ENCODE measurements at places on chromosomes 6 and 20. TPM values are rescaled to one million over a fixed set of nuclear protein-coding genes. Genes with fewer than 3 reads are reported as not detected.
A peak's percentile ranks its signal among the peaks of the same experiment; 100 is the strongest.

The MOCS1 gene
- 12.4 TPM for polyA plus RNA-seq

The RBBP8NL gene
- 2.9 TPM for polyA plus RNA-seq

The PSMB8 gene
- polyA plus RNA-seq, result 21.2 TPM

The VSX1 gene
- polyA plus RNA-seq, result not detected

The MUC22 gene
- polyA plus RNA-seq, result not detected

The TREM2 gene
- polyA plus RNA-seq, result 0.83 TPM

The MCM9 gene
- 19.3 TPM for polyA plus RNA-seq

DNA sequence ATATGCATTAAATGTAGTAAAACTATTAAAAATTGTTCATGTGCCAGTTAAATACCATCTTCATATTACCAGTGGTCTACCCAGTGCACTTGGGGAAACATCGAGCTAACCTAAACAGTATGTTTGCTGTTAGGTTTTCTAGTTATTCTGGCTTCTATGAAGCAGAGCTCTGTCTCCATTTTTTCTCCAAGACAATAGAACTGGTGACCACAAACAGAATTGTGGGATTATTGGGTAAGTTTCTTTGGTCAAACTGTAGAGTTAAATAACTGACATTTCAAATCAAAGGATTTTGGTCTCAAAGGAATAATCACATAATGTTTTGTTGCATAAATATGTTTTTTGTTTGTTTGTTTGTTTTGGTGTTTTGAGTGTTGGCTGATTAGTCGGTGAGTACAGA, 40.5 kb upstream of the EDN3 start:
- no peak for DNase-seq

DNA sequence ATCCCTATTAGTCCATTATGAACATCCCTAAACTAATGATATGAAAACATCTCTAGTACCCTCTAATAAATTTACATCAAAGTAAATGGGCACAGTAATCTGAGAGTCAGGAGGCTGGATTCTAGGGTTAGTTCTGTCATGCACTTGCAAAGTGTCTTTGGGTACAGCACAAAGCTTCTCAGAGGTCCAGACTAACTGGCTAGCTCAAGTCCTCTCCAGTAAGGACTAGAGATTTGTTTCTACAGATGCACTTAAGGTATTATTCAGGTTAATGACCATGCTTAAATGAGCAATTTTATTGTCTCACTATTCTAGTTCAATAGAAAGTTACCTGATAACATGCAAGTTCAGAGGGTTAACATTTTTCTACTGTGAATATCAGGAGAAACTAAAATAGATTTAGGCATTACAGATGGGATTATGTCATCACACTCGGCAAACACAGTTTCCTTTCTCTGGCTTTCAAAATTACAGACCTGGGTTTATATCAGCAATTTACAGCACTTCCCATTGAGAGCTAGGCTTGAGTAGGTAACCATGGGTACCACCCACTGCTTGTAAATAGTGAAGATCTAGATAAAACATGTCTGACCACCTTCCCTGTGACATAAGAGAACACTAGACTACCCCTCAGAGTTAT, 402.9 kb upstream of the RUNX2 start:
- no peak for DNase-seq

- DNase-seq, result no peak
Observed at GRCh38 chr6:21404577-21404976, 189.0 kb upstream of the SOX4 start.

GRCh38 chr6:155853011-155853410, 397.4 kb upstream of the NOX3 start:
- DNase-seq, result no peak

GRCh38 chr20:23656372-23656771, 18.6 kb upstream of the CST3 start:
- no peak for DNase-seq

DNA sequence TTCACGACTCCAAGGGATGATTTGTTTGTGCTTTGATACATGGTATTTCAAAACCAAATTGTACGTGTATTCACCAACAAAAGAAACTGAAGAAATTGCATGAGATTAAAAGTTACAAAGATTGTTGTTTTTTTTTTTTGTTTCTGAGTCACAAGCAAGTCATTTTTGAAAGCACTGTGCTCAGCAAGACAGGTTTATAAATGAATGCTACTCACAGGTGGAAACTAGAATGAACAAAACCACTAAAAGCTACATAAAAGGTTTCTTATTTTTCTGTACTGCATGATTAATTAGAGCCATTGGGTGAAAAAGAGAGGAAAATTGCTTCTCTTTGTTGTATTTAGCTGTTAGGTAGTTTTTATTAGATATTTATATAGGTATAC, 90.2 kb upstream of the RIPOR2 start:
- DNase-seq, result no peak

GRCh38 chr20:39775110-39775509, 813.0 kb downstream of the DHX35 start:
- no peak for DNase-seq

DNA sequence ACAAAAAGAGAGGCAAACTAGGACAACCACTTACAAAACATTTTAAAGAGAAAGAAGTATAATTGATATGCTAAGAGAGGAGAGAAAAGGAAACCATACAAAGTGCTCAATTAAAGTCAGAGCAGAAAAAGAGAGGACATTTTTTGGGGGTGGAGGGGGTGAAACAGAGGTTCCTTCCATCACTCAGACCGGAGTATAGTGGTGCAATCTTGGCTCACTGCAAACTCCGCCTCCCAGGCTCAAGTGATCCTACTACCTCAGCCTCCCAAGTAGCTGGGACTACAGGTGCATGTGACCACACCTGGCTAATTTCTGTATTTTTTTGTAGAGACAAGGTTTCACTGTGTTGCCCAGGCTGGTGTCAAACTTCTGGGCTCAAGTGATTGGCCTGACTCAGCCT, 9.4 kb downstream of the WASF1 start:
- DNase-seq, result no peak

GRCh38 chr6:27096834-27097511, 150.5 kb upstream of the PRSS16 start:
- DNase-seq, result no peak

DNA sequence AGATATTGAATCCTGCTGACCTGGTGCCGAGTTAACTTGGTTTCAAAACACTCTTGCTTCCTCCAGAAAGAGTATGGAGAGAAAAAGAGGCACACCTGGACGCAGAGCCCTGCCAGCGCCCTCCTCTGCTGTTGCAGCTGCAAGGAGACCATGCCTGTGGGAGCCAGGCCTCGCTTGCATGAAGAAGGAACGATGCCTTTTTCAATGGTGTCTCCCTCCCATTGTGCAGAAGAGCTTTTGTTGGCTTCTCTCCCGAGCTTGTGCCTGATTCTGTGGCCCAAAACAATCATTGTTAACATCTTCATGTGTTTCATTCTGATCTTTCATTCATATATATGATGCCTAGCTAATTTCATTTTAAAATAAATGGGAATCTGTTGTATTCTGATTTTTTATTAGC, 98.1 kb downstream of the FAM120B start:
- no peak for DNase-seq

DNA sequence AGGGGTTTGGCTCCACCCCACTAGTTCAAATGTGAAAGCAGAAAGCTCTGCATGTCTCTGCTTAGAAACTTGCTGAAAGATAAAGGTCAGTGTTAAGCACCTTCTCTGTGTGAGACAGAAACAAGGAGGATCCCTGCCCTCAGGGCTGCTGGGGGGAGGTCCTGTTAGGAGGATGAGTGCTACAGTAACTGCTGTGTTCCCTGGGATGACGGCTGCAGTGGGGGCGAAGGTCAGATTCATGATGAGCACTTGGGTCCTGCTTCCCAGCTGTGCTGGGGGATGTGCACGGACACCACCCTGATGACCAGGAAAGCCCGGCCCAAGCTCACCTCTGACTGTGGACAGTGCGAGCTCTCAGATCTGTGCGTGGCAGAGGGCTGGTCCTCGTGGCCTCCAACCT, 252.6 kb downstream of the DLL1 start:
- DNase-seq, result no peak

GRCh38 chr6:134122775-134123174, 70.4 kb upstream of the SLC2A12 start:
- no peak for DNase-seq

DNA sequence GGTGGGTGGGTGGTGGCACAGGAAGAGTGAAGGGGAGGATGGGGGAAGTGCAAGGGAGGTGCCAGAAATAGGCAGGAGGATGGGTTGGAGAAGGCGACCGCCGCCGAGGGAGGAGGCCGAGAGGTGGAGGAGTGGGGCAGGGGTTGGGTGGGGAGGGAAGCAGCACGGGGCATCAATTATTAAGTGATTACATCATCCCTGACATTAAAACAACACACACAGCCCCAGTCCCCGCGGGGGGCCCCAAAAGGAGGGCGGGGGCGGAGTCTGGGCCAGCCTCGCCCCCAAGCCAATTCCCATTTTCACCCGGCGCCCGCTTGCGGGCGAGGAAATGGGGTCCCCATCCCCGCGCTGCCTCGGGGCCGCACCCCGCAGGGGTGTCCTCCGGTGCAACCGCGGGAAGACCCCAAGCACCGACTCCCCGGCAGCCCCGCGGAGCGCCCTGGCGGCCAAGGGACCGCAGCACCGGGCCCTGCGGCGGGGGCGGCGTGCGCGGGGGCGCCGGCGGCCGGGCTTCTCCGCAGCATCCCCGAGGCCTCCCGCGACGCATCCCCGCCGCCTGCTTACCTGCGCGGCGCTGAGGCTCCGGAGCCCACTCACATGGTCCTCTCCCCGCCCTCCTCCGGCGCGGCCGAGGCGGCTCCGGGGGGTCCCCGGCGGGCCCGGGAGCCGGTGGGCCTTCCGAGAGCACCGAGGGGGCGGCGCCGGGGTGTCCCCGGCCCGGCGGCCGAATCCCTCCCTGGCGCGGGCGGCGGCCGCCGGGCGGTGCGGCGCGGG, 663 bp downstream of the FYN start:
- DNase-seq, result peak; percentile 67

DNA sequence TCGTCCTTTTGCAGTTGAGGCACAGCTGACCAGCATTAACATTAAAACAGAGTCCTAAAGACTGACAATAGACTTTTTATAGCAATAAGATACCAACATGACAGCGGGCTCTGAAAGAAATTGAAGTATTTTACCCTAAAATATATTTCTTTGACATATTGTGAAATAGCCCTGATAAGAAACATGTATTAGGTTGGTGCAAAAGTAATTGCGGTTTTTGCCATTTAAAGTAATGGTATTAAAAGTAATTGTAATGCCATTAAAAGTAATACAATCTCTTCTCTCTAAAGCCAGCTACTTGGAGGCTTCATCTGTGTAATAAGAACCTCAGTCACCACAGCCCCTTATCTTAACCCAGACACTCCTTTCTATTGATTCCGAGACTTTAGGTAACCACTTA, 394.6 kb downstream of the PREX1 start:
- no peak for DNase-seq

GRCh38 chr6:45382391-45382790, 4.7 kb upstream of the SUPT3H start:
- no peak for DNase-seq

DNA sequence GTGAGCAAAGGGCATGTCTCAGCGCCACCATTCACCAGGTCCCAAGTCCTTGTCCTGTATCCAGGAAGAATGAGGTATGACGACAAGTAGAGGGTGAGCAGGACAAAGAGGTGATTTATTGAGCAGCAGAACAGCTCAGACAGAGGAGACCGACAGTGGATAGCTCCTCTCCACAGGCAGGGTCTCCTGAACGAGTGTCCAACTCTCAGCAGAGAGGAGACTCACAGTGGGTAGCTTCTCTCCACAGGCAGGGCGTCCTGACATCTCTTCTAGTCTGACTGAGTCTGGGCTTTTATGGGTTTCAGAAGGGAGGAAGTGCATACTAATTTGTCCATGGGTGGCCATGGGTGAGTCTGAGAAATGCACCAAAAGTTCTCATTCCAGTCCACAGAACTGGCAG, 204.7 kb downstream of the ANKRD60 start:
- DNase-seq, result no peak

DNA sequence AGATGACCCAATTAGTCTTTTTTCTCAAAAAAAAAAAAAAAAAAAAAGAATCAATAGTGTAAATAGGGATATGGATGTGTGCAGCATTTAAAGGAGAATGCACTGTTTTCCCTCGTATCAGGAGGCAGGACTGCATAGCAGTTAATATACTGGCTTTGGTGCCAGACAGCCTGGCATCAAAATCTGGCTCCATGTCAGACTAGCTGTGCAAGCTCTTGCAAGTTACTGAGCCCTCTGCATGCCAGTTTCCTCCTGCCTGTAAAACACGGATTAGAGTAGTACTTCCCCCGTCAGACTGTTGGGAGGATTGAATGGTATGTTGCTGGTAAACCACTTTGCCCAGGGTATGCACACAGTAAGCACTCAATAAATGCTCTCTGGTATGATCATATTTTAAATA, 594.2 kb upstream of the CHD6 start:
- no peak for DNase-seq

DNA sequence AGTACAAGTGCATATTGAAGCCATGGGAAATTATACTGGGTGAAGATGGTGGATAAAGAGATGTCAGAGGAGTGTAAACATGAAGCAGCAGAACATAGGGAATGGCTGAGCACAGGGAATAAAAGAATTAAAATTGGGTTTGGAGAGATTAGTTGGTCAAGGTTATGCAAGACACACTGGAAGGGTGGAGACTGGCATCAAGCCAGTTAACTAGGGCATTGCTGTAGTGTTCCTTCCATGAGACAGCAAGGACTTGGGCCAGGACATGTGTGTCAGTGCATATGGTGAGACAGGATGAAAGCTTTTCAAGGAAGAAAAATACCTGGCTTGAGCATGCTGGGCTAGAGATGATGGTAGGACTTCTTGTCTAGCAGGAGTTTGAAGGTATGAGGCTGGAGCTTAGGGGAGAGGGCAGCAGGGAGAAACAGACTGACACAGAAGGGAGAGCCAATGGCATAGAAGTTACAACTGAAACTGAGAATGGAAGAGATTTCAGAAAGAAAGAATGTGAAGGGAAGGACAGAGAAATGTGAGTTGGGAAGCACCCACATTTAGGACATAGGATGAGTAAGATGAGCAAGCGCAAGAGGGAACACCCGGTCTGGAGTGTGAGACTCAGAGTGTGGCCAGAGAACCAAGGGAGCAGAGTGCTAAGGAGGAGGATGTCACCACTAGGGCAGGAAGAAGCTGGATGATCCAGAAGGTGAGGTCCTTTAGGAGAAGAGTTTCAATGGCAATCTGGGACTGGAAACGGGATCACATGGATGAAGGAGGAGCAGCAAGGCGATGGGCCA, 14.5 kb upstream of the TMEM170B start:
- no peak for DNase-seq

DNA sequence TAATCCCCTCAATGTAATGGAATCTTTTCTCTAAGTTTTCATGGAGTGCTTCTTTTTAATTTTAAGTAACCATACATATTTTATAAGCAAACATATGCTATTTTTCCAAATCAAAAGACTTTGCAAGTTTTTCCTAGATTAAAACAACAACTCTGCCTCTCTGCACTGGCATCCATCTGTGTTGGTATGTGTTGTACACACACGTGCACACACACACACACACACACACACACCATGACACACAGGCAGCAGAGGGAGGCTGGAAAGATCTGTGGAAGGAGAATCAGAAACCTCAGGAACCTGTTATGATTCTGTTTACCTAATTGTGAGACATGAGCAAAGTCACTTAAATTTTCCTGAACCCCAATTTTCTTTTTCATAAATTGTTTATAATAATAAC, 295.0 kb upstream of the PRDM1 start:
- no peak for DNase-seq

GRCh38 chr20:26207237-26207966, 510.7 kb upstream of the ZNF337 start:
- DNase-seq, result no peak

Data from renal pelvis (tissue), 12 donors.